ENCODE measurements at places on chromosomes 1 and 21. TPM values are rescaled to one million over a fixed set of nuclear protein-coding genes. Genes with fewer than 3 reads are reported as not detected.

DNA sequence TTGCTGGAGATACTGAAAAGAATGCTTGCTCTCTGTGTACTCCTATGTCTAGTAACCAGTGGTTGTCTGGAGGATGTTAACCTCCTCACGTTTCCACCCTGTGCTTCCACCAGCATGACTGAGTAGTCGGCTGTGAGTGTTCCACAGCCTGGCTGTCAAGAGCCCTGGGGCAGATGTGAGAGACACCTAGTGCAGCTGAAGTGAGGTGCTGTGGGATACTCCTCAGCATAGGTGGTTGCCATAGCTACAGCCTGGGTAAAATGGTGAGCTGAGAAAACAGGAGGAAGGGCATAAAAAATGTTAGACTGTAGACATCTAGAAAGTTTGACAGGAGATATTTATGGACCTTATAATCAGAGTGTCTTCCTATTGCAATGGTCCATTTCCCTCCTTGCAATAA lies 15.8 kb downstream of the IVL start:
- DNase-seq, result no peak

DNA sequence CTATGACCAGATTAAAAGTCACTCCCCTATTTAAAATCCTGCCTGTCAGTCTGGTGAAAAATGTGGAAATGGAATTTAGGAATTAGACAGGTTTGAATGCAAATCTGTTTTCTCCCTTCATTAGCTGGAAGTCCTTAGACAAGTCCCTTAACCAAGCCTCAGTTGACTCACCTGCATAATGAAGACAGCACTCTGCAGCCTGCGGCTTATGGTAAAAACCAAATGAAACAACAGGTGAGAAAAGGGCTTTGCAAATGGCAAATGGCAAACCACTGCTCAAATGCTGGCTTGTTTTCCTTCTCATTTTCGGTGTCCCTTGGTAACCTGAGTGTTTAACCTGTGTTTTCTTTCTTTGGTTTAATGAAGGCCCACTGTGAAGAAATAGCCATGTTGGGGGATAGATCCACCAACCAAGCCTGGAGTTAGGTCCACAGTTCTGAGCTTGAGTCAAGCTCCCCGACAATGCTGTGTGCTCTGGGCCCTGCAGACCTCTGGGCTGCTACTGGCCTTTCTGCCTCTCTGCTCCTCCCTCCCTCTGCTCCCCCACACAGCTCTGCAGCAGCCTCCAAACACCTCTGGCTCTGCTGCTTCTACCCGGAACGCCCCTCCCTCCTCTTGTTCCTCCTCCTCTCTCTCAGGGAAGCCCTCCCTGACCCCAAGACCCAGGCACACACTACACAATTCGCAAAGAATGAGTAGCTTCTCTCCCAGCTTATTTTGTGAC lies 641.8 kb downstream of the MATN1 start:
- DNase-seq, result no peak

DNA sequence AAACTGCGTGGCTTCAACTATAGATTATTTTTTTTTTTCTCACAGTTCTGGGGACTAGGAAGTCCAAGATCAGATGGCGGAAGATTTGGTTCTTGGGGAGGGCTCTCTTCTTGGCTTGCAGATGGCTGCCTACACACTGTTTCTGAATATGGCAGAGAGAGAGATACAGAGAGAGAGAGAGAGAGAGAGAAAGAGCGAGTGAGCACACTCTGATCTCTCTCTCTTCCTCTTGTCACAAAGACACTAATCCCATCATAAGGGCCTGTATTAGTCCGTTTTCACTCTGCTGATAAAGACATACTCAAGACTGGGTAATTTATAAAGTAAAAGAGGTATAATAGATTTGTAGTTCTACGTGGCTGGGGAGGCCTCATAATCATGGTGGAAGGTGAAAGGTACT lies 79.5 kb downstream of the IGSF21 start:
- DNase-seq, result no peak

GRCh38 chr21:29376556-29376955 lies 77.8 kb downstream of the BACH1 start:
- DNase-seq, result peak; percentile 34

DNA sequence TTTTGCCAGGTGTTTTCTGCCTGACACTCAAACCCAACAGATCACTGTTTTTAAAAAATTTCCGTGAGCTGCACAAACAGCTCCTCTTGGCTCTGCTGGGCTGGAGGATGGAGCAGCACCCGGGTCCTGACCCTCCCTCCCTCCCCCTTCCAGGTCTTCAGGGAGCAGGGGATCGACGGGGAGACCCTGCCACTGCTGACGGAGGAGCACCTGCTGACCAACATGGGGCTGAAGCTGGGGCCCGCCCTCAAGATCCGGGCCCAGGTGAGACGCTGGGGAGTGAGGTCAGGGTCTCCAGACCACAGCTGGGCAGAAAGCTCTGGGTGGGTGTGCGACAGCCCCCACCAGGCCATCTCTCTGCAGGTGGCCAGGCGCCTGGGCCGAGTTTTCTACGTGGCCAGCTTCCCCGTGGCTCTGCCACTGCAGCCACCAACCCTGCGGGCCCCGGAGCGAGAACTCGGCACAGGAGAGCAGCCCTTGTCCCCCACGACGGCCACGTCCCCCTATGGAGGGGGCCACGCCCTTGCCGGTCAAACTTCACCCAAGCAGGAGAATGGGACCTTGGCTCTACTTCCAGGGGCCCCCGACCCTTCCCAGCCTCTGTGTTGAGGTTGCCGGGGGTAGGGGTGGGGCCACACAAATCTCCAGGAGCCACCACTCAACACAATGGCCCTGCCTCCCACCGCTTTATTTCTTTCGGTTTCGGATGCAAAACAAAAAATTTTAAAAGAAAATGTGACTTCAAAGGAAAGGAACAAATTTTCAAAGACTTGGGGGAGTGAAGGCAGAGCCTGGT lies 15.3 kb downstream of the NOC2L start:
- no peak for DNase-seq

DNA sequence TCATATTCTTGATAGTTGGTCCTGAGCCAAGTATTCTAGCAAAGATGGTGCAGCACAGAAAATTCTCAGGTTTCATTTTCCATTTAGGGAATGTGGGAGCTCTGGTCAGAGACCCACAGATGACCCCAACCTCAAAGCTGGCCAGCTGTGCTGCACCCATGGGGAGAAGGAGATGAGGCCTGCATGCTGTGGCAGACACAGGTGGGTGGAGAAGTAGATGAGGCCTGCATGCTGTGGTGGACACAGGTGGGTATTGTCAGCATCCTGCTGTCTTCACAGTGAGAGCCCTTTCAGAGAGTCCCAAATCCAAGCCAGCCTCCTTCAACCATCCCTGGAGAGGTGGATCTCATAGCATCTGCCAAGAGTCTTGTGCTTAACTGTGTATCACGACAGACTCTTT lies 77.7 kb downstream of the DSCAM start:
- DNase-seq, result no peak

- DNase-seq, result no peak
These were observed 122.9 kb upstream of the ARHGEF16 start for GRCh38 chr1:3331564-3331963.

SH2D5 gene
- 1.8 TPM for total RNA-seq

TCHH gene
- total RNA-seq, result not detected

Data from osteoblast (primary cell).